ENCODE measurements at places on chromosomes 4 and X.
A peak's percentile ranks its signal among the peaks of the same experiment; 100 is the strongest.

DNA sequence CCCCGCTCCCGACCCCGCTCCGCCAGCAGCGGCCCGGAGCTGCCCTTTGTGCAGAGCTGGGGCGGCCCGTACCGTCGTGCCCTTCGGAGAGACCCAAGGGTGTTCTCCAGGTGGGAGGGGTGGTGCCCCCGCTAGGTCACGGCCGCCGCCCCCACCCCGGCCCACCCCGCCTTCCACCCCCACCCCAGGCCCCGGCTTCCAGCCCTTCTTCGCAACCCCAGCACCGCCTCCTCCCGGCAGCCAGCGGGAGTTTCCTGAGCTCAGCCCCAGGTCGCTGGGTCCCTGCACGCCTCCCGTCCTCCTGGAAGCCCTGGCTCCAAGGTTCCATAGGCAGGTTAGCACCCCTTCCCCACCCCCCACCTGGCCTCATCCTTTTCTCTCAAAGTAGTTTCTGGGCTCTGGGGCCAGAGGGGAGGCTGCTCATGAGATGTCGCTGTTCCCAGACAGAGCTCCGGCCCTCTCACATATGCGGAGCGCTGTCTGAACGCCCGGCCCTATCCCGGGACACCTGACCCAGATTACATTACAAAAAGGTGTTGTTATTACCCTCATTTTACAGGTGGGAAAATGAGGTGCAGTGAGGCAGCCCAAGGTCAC lies 25.2 kb upstream of the FGFR3 start:
- no peak for DNase-seq

GRCh38 chrX:119481323-119481801 lies 13.1 kb downstream of the SLC25A5 start:
- no peak for DNase-seq

DNA sequence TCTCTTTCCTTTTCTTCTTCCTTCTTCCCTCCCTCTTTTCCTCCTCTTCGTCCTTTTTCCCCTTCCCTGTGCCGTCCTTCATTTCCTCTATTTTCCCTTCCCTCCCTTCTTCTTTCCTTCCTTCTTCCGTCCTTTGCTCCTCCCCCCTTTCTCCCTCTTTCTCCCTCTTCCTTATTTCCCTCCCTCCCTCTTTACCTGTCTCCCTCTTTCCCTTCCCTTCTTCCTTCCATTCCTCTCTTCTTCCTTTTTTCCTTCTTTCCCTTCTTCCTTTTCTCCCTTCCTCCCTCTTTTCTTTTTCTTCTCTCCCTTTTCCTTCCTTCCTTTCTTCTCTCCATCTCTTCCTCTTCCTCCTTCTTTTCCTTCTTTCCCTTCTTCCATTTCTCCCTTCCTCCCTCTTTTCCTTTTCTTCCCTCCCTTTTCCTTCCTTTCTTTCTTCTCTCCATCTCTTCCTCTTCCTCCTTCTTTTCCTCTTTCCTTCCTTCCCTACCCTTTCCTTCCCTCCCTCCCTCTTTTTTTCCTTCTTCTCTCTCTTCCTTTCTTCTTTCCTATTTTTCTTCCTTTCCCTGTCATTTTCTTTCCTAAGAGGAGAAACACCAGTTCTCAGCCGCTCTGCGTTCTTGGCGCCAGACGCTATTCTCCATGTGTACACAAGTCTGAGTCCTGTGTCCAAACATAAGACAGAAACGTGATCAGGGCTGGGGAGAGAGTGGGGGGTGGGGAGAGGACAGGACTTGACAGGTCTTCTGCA lies 597.1 kb downstream of the MID1IP1 start:
- peak; percentile 40 for DNase-seq

DNA sequence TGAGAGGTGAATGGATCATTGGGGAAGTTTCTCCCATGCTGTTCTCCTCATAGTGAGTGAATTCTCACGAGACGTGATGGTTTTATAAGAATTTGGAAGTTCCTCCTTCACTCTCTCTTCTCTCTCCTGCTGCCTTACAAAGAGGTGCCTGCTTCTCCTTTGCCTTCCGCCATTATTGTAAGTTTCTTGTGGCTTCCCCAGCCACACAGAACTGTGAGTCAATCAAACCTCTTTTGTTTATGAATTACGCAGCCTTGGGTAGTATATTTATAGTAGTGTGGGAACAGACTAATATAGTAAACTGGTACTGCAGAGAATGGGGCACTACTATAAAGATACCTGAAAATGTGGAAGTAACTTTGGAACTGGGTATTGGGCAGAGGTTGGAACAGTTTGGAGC lies 7.8 kb upstream of the CTAG2 start:
- DNase-seq, result no peak

GRCh38 chr4:173418639-173419038 lies 19.7 kb upstream of the SCRG1 start:
- DNase-seq, result no peak

DNA sequence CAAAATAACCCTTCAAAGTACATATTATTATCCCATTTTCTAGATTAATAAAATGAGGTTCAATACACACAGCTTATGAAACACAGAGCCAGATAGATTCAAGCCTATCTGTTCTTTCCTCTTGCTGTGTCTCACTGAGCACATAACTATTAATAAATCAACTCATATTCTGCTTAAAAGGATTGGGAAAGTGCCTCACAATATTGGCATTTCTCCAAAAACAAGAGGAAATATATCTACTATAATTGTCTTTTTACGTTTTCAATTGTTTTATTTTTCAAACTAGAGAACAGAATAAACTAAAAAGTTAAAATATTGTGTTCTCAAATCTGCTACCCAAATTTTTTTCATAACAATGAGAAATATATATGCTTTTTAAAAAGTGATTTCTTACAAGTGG lies 15.8 kb downstream of the DCHS2 start:
- DNase-seq, result no peak

DNA sequence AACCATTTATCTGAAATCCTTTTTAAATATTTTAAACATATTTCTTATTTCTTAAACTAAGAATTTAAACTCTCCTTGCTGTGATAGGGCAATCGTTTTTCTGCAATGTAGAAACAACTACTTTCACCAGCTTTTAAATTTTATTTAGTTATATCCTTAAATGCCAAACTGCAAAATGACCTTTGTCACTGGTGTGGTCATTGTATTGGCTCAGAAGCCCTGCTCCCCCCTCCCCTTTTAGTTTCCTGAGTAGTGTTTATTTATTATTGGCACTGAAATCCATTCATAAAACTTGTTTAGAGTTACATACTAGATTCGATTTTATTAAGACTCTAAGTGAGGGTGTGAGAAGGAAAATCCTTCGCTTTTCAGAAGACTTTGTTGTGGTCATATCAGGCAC lies 23.0 kb downstream of the MAOA start:
- no peak for DNase-seq

DNA sequence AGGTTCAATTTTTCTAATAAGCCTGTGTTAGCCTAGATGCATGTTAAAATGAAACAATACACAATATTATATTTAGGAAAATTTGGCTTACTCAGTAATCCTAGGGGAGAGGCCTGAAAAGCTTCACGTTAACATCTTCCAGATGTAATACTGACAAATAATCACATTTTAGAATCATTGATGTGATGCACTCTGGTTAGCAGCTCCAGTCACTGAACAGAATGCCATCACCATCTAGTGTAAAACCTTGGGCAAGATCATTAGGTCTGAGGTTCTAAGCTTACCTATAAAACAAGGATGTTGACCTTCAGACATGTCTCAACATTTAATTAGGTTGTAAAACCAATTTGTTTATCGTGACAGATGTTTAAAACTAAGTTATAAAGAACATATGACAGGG lies 1704.8 kb downstream of the STIM2 start:
- no peak for DNase-seq

DNA sequence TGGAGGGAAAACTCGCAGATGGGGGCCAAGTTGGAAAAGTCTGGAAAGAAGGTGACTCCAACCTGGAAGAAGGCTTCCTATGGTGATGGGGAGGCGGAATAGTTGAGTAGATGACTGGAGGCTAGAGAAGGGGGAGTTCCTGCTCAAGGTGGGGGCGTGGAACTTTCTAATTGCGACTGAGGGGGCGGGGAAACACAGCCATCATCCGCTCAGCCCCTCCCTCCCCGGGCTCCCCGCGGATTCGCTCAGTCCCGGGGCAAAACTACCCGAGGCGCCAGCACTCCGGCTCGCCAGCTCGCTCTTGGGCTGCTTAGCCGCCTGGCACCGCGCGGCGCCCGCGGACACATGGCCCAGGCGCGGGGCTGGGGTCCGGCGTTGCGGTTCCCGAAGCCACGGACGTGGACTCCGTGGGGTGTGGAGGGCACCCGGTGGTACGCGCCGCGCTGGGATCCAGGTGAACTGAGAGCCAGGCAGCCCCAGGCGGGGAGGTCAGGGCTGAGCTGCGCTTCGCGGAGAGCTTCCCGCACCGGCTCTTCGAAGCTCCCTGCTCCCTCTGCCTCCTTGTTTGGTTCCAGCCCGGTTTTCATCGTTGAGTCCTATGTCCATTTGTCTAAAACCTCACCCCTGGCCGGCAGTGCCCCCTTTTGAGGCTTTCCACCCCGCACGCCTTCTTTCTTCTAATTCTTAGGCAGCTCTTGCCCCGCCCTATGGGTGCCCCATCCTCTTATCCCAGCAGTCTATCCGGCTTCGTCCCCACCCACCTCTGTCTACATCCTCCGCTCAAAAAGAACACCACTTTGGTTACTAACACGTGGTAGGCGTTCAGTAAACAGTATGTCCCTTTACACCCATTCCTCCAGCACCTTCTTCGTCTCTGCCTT lies 38.9 kb downstream of the STARD8 start:
- no peak for DNase-seq

DNA sequence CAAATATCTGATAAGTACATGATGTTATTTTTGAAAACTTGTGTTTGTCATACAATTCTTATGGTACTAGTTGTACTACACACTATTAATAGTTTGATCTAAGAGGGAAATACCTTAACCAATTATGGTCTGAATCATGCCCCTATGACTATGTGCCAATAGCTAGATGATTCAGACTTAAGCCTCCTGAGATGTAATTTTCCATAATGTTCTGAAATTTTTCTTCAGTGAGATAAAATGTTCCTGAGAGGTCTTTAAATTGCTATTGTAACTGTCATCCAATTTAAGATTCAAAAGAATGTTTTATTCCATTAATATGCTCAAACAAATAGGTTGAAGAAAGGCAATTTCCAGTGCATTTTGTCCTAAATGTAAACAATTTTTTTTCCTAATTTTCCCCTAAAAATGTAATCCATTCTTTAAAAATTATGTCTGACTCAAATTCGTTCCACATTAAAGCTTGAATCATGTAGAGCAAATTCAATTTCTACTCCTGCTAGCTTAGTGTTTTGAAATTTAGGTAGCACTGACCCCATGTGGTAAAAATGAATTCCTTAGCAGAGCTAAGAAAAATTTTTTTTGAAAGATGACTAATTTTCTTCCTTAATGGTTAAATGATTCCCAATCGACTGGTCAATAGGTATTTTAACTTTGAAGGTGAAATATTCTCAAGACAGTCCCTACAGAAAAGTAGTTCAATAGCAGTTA lies 49.1 kb downstream of the APOOL start:
- no peak for DNase-seq

GRCh38 chr4:26310264-26310663 lies 10.6 kb upstream of the RBPJ start:
- DNase-seq, result no peak

GRCh38 chr4:38717604-38718003 lies 53.6 kb downstream of the KLF3 start:
- no peak for DNase-seq

- DNase-seq, result no peak
Measured at GRCh38 chr4:11487868-11488544, 59.3 kb upstream of the HS3ST1 start.

DNA sequence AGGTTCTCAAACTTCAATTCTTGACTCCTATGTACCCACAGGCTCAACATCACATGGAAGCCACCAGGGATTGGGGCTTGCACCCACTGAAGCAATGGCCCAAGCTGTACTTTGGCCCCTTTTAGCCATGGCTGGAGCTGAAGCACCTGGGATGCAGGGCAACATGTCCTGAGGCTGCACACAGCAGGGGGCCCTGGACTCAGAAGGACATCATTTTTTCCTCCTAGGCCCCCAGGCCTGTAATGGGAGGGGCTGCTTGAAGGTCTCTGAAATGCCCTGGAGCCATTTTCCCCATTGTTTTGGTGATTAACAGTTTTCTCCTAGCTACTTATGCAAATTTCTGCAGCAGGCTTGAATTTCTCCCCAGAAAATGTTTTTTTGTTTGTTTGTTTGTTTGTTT lies 465.1 kb upstream of the PCDH10 start:
- DNase-seq, result no peak

DNA sequence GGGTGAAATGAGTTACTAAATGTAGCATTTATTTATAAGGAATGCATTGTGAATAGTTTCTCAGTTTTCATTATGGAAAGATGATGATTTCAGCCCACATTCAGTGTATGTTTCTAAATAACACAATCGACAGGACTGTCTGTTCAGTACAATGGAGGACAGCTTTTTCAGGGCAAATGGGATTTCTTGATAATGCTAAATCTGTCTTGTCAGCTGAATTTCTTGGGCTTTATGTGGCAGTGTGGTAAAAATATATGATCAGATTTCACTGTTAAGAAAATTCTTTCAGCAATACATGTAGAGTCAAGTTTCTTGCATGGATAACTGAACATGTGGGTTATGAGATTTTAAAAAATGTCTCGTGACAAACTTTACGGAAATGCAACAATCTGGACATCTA lies 150.8 kb downstream of the NPNT start:
- DNase-seq, result no peak

DNA sequence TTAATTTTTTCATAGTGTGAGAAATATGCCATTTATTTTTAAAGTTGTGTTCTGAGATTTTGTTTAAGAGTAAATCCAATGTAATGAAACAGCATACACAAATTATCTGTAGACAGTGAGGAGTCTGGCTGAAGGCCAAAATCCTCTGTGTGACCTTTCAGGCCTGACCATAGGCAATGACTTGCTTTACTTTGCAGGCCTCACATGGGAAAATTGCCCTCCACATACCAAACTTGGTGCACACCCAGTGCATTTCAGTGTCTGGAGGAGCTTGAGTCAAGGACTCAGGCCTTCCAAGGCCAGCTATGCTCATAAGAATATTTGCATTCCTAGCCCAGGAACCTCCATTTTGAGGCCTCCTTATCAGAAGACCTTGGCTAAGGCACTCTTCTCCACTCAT lies 430.1 kb downstream of the GABRG1 start:
- peak; percentile 48 for DNase-seq

GRCh38 chrX:34270434-34270833 lies 138.3 kb upstream of the FAM47A start:
- no peak for DNase-seq

GRCh38 chr4:109385260-109385659 lies 48.4 kb upstream of the SEC24B start:
- no peak for DNase-seq

All from NCI-H1105 treated with DMSO at 0.1 percent for 48 hours (cell line).